NCI-H460 (cell line): ENCODE measurements at places on chromosomes 11 and 22. TPM values are rescaled to one million over a fixed set of nuclear protein-coding genes. Genes with fewer than 3 reads are reported as not detected.

DNA sequence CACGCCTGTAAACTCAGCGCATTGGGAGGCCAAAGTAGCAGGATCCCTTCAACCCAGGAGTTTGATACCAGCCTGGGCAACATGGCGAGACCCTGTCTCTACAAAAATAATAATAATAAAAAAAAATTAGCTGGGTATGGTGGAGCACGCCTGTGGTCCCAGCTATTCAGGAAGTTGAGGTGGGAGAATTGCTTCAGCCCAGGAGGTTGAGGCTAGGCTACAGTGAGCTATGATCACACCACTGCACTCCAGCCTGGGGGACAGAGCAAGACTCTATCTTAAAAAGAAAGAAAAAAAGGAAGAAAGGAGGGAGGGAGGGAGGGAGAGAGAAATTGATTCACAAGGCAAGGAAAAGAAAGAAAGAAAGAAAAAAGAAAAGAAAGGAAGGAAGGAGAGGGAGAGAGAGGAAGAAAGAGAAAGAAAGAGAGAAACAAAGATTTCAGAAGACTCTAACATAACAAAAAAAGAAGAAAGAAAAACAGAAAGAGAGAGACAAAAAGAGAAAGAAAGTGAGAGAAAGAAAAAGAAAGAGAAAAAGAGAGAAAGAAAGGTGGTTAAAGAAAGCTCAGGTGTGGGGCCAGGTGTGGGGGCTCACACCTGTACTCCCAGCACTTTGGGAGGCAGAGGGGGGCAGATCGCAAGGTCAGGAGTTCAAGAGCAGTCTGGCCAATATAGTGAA, 37.3 kb upstream of the MYH9 start:
- DNase-seq: no peak

The MS4A7 gene
- not detected in 2 replicates for total RNA-seq

GRCh38 chr11:110160437-110160836, 67.2 kb downstream of the ZC3H12C start:
- no peak for DNase-seq

- DNase-seq: no peak
Measured at GRCh38 chr11:46560300-46560991, 33.4 kb downstream of the AMBRA1 start.

The PARVG gene
- total RNA-seq: not detected in 2 replicates

- DNase-seq: no peak
Measured at GRCh38 chr11:134613646-134614045, 201.6 kb upstream of the B3GAT1 start.

DNA sequence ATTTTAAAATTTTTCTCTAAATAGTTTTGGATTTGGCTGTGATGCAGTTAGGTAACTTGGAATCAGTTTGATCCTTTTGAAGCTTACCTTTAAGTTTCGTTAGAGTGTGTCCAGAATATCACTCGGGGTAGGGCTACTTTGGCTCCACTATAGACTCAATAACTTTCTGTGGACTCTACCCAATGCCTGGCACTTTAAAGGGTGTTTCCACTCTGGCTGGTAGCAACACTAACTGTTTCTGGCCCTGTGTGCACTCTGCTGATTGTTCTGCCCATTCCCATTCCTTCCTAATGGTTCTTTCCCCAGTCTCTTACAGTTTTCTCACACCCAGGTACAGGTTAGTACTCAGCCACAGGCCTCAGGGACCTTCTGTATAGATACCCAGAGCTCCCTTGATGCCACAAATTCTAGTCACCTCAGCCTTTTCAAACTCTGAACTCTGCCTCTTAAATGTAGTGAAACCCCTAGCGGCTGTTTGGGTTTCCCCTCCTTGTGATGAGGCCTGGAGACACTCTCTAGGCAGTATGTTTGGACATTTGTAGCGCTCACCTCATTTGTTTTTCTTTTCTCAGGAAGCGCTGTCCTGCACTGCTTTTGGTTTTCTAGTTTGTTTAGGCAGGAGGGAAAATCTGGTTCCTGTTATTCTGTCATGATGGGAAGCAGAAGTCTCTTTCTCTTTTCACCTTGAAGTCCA, 16.8 kb downstream of the CUL5 start:
- no peak for DNase-seq

- DNase-seq: no peak
Measured at GRCh38 chr11:8180469-8180868, 11.6 kb upstream of the RIC3 start.

The KCNJ4 gene
- not detected in 2 replicates for total RNA-seq
